ENCODE measurements at places on chromosomes 5 and 9.

- DNase-seq: no peak
Measured at GRCh38 chr5:51395666-51396356, 12.6 kb downstream of the ISL1 start.

DNA sequence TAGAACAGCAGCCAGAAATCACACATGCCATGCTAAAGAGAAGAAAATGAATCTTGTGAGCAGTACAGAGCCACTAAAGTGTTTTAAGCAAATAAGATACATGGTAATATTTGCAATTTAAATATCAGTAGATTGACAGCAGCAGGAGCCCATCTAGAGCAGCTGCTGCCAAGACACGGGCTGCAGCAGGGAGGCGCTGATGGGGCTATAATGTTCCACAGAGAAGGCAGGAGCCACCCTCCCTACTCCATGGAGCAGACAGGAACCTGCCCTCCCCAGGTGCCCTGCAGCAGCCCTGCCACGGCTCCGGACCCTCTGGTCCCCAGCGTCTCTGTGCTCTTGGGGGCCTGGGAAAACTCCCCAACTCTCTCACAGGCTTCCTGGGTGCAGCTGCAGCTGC lies 224.1 kb upstream of the ISL1 start:
- DNase-seq: no peak

GRCh38 chr5:124742983-124743601 lies 3.3 kb downstream of the ZNF608 start:
- no peak for DNase-seq

DNA sequence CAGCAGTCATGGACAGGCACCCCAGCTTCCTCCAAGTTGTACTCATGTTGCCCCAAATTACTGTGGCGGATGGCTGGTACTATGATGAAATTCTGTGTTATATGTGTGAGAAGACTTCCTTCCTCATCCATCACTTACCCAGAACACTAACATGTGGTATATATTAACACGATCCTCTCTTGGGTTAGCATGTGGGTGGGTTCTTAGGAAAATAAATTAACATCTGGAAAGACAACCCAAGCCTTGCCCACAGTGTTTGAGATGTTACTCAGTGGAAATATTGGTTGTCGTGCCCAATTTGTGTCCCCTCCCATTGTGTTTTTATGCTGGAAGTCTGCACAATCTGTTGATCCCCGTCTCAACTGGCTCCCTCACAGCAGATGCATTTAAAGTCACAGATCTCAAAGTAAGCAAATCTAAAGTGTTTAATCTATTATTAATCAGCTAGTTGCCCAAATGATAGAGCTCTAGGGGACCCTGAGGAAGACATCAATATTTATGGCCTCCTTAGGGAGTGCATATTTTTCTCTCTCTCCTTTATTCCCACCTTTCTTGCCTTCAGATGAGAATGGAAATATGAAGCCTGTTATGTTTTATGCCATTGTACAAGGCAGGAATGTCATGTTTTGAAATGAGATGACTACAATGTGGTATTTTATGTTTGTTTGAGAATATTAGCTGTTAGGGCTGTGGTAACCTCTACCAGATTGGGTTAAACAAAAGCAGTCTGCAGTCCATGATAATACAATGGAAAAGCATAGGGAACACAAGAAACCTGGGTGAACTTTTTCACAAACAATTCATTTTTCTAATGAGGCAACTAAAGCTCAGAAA lies 93.9 kb downstream of the GRIA1 start:
- DNase-seq: no peak

GRCh38 chr9:93354451-93354850 lies 97.0 kb upstream of the FAM120A start:
- DNase-seq: no peak

- no peak for DNase-seq
Measured at GRCh38 chr5:116144991-116145390, 60.2 kb downstream of the COMMD10 start.

DNA sequence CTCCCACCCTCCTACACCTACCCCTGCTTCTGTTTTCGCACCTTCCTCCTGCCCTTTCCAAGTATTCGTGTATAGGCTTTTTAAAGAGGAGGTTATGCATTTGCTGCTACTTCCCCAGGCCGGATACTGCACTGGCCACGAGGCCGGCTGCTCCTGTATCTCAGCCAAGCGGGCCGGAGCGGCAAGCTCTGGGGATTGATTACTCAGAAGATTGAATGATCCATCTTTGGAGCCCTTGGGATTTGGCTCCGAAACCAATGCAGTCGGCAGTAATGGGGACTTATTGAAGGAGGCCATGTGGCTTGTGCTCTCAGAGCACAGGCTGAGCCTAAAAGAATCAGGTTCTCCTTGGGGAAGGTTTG lies 405.3 kb downstream of the TLE4 start:
- DNase-seq: no peak

DNA sequence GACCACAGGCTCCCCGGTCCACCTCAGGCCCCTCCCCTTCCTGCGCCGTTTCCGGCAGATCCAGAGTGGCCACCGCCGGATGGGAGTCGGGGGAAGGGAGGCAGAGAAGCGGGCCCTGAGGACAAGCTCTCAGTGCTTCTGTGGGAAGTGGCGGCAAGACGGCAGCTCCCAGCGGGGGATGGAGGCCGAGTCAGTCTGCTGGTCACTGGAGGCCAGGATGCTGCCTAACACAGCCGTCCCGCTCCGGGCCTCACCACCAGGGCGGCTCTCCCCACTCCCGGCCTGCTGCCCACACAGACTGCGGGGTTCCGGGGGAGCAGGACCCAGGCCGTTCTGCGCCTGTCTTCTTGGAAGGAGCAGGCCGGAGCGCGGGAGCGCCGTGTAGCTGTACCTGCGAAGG lies 31.4 kb downstream of the FXN start:
- DNase-seq: no peak

- DNase-seq: no peak
Measured at GRCh38 chr5:67196537-67197059, at the start of gene CD180. Gene CD180 (minus strand): TSS chr5:67196799. CDS start chr5:67196641, 158 bp downstream.

- no peak for DNase-seq
Measured at GRCh38 chr5:75243100-75243499, 6.4 kb upstream of the ANKRD31 start.

DNA sequence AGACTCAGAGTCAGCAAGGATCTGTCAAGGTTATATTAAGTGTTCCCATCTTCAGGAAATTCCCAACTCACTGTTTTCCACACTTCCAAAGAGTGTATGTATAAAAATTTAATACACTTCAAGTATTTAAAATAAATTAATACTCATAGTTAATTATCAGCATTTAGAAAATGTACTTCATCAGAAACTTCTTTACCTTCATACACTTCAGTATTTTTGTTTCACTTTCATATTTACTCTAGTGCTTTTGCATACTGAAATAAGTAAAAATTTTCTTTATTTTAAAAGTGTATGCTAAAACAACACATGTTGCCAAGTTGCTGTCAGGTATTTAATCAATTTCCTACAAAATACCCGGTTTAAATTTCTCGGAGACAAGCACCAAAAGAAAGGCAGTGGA lies 16.5 kb downstream of the RICTOR start:
- no peak for DNase-seq

GRCh38 chr9:92186631-92187030 lies 71.4 kb upstream of the SPTLC1 start:
- DNase-seq: no peak

DNA sequence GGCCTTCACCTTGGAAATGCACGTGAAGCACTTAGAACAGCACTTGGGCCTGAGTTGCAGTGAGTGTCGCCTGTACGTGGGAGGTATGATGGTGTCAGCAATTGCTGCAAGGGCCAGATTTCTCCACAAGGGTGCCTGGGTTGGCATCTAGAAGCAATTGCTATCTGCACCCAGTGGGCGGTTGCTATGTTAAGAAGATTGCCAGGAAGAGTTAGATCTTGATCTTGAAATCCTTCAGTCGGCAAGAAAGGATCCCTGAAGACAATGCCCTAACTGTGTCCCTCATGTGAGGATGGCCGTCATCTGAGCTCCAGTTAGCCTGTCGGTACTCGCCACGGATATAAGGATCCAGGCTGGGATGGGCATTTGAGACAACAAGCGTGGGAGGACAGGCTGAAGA lies 62.9 kb downstream of the MAMDC2 start:
- no peak for DNase-seq

Data from stimulated activated CD4-positive, alpha-beta T cell treated with anti-CD3 and anti-CD28 coated beads, TNF-alpha, amount 100 ng/mL, for 1 hour (primary cell).